CD4-positive, alpha-beta T cell (primary cell): ENCODE measurements at places on chromosomes 1 and 21.

DNA sequence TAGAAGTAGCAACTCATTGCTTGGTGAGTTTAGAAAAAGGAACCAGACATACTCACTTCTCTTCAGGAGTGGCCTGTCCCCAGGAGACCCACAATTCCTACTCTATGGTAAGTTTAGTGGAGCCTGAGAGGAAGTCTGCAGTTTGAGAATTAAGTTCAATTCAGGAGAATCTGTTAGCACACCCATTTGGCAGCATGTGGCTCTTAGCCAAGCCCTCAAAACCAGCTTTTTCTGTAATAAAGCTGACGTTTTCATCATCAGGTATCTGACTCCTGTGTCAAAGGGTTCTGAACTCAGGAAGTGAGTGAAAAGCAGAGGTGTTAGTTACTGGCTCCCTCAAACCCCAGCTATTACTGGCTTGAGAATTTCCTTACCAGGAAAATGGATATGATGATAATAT is 20.4 kb upstream of the RGS16 start:
- DNase-seq = no peak

- no peak for DNase-seq
Measured at GRCh38 chr21:36188937-36189336, 32.3 kb downstream of the DOP1B start.

GRCh38 chr1:40798366-40799281 is 15.0 kb downstream of the KCNQ4 start:
- DNase-seq = no peak

- DNase-seq = peak; percentile 32
Measured at GRCh38 chr1:108643492-108644335, 17.2 kb downstream of the HENMT1 start.

DNA sequence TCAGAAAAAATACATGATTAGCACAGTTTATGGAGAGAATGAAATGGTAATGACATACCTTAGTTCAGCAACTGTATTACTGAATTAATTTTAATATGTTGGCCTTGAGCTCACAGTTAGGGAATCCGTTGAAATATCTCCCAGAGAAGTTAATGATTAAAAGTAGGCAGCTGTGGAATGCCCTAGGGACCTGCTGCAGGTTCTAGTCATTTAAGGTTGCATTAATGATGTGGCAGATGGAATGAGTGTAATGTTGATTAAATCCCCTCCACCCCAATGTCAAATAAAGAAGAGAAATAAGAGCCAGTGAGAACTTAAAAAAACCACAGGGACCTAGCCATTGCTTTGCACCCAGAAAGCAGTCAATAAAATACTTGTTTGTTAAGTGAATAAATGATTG is 40.3 kb upstream of the TRIM45 start:
- no peak for DNase-seq

DNA sequence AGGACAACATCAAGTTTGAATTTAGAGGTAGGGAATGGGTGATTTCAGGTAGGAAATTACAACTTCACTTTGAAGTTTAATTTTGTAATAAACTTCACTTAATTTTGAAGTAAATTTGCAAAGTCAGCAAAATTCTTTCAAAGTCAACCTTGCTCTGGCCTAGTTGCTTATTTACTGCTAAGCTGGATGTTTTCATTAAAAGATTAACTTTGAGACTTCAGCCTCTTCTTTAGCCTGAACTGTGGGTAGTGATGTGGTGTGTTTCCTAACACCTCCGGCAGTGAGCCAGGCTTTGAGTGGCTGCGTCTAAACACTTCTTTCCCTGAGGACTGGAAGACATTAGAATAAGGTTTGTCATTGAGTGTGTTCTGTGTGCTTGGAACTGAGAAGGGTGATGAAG is at the start of gene HAO2:
Gene HAO2, plus strand, starts transcription at position 232 of the 400 bp plus-strand sequence. CDS start 12,301 bp downstream, outside the sequence.
- no peak for DNase-seq

DNA sequence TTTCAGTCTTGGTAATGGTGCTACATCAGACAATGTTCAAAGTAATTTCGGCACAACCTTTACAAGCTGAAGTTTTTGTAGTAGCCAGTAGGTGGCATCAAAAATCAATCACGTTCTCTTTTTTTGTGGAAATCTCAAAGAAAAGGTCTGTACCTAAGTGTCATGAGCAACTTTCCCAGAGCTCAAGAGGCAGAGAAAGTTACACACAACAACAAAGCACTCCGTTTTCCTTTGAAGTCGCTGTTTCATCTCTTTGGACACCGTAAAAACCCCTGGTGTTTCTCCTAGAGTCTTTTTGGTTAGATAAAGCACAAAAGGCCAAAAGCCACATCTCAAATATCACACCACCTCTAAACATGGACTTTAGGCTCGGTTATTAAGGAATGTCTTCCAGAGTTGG is 131.6 kb downstream of the LHX8 start:
- DNase-seq = no peak

- no peak for DNase-seq
Measured at GRCh38 chr21:36615274-36615964, 83.5 kb upstream of the SIM2 start.

DNA sequence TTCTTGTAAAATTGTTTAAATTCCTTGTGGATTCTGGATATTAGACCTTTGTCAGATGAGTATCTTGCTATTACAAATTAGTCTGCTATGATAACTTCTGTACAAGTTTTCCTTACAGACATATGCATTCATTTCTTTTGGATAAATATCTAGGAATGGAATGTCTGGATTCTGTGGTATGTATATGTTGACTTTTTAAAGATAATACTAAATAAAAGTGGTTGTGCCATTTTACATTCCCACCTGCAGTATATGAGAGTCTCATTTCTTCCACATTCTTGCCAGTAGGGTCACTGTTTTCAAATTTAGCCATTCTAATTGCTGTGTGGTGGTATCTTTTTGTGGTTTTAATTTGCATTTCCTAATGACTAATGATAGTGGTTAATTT is 53.9 kb downstream of the SYDE2 start:
- DNase-seq = no peak

- DNase-seq = no peak
Measured at GRCh38 chr21:44789880-44790279, 11.7 kb downstream of the UBE2G2 start.

GRCh38 chr21:45029948-45030681 is 44.3 kb upstream of the ADARB1 start:
- no peak for DNase-seq

DNA sequence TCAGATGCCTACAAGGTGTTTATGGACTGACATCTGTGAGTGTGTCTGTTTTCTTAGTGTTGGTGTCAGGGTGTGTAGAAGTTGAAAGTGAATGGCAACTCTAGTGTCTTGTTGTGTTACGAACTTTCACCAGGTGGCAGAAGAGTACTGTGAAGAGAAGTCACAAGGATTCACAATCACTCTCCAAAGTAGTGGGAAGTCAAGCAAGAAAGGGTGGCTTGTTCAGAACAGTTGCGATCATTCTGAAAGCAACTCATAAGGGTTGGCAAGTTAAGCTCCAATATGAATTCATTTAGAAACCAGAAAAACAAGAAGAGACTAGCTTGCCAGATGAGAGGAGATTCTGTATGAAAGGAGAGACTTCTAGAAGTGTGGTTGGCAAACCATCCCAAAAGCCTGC is 86.1 kb downstream of the FASLG start:
- no peak for DNase-seq

GRCh38 chr1:54413295-54413694 is 7.1 kb upstream of the SSBP3 start:
- peak; percentile 8 for DNase-seq

GRCh38 chr1:85379203-85380136 is 85.5 kb downstream of the DDAH1 start:
- no peak for DNase-seq

GRCh38 chr1:207849016-207849415 is 61.9 kb downstream of the CD34 start:
- DNase-seq = no peak

- peak; percentile 21 for DNase-seq
Measured at GRCh38 chr1:154863315-154864174, 6.5 kb downstream of the KCNN3 start.

DNA sequence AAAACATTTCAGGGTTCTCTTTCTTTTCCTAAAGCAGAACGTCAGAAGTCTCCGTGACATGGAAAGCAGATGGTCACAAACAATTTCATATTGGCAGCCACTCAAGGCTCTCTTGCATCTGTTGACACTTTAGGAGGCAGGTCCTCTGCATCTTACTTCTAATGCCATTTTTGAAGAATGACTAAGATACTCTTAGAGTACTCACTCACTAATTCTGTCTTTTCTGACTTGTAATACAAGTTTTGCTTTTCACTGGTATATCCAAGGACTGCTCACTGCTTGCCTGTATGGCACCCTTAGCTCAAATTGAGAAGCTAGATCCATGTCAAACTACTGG is 68.3 kb downstream of the PRRX1 start:
- no peak for DNase-seq

DNA sequence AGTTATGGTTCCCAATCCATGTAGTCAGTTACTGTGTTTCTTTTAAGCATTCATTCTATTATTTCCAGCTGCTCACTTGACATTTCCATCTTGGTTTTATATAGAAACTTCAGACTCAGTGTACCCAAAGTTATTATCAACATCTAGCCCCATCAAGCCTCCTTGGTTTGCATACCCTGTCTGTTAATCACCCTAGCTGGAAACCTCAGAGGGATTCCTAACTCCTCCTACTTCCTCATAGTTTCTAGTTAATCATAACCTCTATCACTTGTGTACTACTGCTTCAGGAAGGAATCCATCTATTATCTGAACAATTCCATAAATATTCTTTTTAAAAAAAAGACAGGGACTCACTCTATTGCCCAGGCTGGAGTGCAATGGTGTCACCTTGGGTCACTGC is 293.3 kb downstream of the SDCCAG8 start:
- no peak for DNase-seq

DNA sequence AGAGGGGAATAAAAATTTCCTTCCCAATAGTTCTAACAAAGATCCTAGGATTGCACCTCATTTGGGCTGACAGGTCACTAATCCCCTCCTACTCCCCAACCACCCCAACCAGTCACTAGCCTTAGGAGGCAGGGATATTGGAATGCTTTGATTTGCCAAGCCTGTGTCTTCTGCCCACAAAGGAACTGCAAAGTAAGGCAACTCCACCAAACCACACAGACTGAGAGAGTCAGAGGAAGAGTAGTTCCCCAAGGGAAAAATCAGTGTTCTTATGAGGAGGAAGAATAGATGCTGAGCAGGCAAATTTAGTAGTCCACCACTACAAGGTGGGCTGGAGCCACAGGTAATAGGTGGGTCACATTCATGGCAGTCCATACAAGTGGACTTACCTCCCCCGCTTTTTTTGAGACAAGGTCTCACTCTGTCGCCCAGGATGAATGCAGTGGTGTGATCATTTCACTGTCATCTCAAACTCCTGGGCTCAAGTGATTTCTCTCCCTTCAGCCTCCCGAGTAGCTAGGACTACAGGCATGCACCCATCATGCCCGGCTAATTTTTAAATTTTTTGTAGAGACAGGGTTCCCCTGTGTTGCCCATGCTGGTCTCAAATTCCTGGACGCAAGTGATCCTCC is 3.7 kb upstream of the TMEM39B start:
- DNase-seq = no peak

DNA sequence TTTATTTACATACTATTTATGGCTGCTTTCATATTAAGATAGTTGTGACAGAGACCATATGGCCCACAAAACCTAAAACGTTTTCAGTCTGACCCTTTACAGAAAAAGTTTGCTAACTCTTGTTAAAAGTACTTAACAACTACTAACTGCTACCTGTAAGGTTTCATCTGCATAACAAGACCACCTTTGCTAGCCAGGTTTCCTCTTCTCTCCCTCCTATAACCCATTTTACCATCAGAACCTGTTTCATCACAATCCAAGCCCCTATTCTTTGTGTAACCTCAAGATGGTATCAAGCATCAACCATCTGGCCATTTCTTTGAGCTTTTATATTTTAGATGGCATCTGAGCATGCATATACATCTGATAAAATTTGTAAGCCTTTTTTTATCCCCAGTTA is 305.4 kb downstream of the HHIPL2 start:
- DNase-seq = no peak

GRCh38 chr1:236746785-236747184 is 48.3 kb upstream of the MTR start:
- no peak for DNase-seq

DNA sequence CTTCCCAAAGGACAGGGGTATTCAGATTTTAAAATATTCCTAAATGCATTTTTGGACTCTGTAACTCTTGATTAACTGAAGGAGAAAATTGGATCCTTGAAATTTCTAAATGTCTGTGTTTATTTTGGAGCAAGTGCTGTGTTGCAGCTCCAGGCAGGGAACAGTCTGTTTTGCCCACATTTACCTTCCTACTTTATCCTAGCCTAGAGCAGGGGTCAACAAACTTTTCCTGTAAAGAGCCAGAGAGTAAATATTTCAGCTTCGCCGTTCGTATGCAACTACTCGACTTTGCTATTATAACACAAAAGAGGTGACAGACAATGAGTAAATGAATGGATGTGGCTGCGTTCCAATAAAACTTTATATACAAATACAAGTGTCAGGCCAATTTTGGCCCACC is 402.2 kb downstream of the GPATCH2 start:
- no peak for DNase-seq

DNA sequence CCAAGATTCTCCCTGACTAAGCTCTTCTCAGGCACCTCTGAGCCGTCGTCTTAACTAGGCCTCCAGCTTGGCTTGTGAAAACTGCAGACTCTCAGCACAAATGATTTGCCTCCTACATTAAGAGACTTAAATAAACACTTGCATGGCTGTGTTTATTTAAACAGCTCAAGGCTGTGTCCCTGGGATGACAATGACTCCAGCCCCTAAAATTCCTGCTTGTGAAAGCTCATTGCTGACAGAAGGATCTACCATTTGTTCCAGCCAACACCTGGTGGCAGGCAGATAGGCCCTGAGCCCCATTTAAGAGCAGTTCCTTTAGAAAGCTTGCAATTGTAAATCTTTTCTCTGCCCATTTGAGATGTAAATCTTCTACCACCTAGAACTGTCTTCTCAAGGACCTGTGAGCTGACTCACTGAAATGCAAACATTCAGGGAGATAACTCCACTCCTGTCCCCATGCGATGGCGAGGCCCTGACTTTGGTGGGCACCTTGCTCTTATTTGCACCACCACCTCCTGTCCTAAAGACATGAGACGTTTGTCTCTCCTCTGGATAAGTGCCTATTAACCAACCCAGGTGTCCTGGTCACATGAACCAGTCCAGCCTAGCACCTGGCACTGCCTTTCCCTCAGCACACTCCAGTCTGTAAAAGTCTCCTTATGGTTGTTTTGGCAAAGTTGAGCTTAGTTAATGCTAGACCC is 15.1 kb upstream of the PCP4 start:
- no peak for DNase-seq

DNA sequence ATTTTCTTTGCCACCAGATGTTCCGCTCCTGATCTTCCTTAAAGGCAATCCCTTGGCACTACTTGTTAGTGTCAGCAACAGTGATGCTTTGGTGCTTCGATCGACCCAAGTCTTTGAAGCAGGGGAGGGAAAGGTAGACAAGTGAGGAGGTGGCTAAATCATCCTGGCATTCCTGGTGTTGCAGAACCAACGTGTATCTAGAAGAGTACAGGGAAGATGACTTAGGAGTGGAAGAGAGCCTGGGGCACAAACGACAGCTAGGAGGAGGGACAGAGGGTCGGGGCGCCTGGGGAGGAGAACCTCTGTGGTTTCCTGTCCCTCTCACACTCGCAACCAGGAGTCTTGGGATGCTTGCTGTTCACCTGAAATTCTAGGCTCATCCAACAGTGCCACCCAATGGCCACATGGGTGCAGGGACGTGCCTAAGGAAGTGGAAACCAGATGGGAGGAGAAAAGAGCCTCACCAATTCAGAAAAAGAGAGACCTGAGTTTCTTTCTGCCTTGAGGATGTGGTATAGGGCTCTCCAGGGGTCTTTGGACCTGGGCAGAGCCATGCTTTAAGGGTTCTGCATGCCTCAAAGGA is 9.5 kb upstream of the KCNA2 start:
- DNase-seq = peak; percentile 39
